ENCODE measurements at places on chromosomes 6 and 20.

GRCh38 chr6:37637562-37638413 is 59.9 kb downstream of the MDGA1 start:
- DNase-seq = no peak

DNA sequence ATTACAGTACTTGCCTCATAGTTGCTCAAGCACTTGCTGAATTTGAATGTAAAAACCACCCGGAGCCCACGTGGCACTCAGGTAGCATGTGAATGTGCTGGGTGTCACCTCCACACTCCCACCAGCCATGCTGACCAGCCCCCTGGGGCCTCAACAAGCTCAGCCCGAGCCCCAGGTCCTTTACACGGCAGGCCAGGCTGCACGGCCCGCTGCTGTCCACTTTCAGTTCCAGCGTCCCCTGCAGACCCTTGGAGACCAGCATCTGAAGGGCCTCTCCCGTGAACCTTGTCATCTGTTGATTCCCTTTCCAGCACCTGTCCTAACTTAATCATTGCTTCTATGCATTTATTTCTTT is 33.3 kb upstream of the ZBP1 start:
- no peak for DNase-seq

DNA sequence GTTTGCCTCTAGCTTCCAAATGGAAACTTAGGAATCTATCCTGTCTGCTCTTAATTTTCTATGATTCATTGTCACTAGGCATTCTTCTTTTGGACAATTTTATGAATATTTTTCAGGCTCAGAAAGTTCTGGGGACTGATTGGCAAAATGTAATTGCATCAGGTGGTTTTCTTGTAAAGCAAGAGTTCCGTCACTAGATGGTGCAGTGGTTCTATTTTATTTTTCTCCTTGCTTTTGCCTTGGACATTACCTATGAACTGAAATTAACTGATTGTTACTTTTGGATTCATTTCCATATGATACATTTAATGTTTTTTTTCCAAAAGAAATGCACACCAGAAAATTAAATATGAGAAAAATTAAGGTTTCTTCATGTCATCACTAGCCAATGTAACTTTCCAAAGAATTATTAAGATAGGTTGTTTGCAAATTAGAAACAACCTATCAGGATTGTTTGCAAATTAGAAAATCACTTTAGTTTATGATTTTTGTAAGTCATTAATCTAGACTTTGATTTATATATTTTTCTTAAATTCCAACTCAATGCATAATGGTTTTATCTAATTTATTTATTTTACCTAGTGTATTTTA is 48.0 kb downstream of the TMEM170B start:
- DNase-seq = no peak

DNA sequence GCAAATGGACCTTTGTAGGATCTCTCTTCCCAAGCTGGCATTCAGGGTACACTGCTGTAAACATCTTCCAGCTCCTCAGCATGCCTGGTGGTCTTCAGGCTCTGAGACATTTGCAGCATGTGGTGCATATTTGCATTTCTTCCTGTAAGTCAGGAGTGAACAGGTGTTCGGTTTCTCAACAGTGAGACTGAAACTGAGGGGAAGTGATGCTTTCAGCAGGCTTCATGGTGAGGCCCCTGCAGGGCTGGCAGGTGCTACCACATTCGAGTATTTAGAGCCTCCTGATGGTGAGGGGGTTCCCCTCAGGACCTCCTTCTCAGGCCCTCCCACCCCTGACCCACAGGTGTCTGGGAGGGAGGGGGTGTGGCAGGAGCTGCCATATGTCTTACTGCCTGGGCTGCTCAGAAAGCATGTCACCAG is 15.1 kb downstream of the MYBL2 start:
- no peak for DNase-seq

- DNase-seq = no peak
Observed at GRCh38 chr6:67615796-67616195, 1019.3 kb upstream of the ADGRB3 start.

DNA sequence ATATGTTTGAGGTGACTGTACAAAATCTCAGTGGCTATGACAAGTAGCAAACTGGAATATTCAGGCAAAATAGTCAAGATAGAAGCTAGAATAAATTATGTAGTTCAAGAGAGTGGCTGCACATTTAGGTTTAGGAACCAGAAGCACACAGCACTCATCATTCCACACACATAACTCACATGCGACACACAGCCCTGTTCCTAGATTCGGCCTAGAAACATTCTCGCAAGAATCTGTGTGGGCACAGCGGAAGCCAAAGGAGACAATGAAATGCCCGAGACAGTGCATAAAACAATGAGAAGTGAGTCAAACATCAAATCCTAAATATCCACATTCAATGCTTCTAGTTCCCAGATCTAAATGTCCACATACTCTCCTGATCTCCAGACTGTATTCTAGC is 9.5 kb upstream of the SUPT3H start:
- DNase-seq = no peak

- DNase-seq = no peak
Observed at GRCh38 chr6:159833997-159834603, 34.0 kb downstream of the PNLDC1 start.

DNA sequence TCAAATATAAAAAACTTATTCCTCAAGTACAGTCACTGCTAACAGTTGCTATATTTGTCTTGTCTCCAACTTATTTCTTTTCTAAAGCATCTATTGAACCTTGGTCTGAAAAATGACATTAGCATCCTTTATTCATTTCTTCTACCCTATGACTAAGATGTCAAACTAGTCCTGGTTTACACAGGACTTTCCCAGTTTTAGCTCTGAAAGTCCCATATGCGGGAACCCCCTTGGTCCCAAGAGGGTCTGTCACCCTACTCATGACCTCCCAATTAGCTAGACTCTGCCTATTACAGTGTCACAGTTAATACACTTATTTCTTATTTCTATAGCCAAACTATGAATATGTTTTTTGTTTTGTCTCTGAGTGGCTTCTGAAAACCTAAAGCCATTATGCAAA is 37.1 kb downstream of the PLEKHG1 start:
- no peak for DNase-seq

- no peak for DNase-seq
Observed at GRCh38 chr6:35967076-35967774, 46.3 kb upstream of the SRPK1 start.

- DNase-seq = no peak
Observed at GRCh38 chr6:159494586-159494972, 198.5 kb downstream of the SOD2 start.

DNA sequence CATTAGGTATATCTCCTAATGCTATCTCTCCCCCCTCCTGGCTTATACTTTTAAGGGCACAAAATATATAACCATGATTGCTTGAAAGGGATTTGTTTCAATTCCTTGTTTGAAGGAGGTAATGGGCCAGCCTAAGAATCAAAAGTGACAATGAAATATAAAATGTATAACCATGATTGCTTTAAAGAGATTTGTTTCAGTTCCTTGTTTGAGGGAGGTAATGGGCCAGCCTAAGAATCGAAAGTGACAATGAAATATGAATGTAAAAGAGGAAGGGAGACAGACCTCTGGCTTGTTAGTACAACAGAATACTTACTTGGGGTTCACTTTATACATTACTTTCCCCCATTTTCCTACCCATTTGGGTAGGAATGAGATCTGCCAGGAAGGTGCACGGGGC is 55.5 kb downstream of the FOXC1 start:
- DNase-seq = no peak

DNA sequence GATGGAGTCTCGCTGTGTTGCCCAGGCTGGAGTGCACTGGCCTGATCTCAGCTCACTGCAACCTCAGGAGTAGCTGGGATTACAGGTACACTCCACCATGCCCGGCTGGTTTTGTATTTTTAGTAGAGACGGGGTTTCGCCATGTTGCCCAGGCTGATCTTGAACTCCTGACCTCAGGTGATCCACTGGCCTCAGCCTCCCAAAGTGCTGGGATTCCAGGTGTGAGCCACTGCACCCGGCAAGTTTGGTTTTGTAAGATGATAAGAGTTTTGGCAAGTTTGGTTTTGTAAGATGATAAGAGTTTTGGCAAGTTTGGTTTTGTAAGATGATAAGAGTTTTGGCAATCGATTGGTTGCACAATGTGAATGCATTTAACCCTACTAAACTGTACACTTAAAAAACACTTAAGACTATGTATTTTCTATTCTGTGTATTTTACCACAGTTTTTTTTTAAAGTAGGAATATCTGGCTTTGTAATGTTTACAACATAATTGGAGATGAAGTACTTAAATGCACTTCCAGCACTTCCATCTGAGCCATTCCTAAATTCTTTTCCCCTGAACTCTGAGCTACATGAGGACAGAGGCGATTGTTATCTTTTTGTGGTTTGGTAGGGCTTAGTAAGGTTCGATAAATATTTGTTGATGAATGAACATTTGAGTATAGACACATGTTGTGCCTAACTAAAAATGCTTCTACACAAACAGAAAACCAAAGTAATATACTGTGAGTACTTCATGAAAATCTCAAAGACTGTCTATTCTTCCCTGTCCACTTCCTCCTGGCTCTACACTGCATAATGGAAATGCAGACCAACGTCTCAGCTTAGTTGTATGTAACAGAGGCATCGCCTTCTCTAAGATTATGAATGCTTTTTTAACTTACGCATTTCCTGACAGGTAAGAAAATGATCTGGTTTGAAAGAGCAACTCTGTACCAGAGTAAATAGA is 18.8 kb downstream of the SAMHD1 start:
- DNase-seq = no peak

GRCh38 chr20:62336775-62337557 is 30.1 kb downstream of the LAMA5 start:
- no peak for DNase-seq

DNA sequence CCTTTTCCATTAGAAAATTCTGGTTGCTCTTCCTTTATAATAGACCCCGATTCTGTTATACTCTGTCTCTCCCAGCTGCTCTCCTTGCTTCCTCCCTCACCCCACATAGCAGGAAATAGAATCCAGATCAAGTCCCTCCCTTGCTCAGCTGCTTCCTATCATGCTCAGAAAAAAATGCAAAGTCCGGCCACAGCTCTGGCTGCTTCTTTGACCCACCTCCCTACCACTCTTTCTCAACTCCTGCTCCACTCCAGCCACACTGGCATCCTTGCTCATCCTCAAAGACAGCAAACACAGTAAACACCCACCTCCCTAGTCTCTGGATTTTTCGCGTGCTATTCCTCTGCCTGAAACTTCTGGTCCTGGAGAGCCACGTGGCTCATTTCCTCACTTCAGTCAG is 9.1 kb upstream of the SLC22A16 start:
- DNase-seq = no peak

- DNase-seq = no peak
Observed at GRCh38 chr6:109791301-109791700, 100.2 kb downstream of the FIG4 start.

DNA sequence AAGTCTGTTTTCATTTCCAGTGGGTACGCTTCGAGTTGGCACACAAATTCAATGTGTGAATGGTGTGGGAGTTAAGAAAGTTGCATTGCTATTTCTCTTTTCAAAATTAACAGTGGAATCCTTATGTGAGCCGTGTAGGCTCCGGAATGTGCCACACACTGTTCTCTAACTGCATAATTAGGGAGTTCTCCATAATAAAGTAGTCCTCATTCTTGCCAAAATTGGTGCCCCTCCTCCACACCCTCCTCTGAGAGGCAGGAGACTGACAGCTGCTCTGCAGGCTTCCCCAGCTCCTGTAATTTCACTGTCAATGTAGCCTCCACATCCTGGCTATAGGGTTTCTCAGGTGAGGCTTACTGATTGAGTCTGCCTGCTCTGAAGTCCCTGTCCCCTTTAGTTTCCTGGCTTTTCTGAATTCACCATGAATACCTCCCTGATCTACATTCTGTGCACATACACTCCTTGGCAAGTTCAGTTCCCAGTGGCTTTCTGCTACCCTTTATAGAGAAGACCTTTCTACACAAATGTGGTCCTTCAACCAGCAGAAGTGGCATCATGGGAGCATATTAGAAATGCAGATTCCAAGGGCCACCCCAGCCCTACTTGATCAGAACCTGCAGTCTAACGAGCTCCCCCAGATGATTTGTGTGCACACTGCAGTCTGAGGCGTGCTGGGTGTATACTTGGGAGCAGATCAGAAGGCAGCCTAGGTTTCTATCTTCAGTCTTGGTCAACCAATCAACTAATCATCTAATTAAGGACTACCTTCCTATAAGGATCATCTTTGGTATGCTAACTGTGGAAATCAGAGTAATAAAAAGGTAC is 19.9 kb upstream of the CCN6 start:
- DNase-seq = no peak

DNA sequence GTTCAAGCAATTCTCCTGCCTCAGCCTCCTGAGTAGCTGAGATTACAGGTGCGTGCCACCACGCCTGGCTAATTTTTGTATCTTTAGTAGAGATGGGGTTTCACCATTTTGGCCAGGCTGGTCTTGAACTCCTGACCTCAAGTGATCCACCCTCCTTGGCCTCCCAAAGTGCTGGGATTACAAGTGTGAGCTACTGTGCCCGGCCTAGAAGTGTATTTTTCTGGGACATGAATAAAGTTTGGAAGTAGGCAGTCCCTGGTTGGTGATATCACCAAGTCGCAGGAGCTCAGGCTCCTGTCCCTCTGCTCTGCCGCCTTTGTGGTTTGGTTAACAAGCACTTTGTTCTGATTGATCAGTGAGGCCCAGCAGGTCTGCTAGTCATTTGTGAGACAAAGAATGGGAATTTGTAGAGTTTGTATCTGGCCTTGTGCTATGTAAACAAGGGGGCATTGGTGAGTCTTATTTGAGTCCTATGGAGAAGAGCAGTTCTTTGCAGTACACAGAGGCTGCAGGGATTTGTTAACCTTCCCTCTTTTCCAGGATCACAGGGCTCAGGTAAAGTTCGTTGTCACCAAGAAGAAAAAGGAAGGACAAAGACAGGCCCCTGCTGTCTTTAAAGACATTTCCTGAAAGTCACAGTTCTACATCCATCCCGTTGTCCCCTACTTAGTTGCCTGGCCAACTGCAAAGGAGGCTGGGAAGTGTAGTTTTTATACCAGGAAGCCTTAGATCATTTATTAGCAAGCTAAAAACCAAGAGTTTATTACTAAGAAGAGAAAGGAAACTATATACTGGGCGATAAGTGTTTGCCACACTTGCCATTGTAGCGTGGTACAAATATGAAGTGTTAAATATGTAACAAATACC is 13.1 kb downstream of the MTHFD1L start:
- no peak for DNase-seq

- no peak for DNase-seq
Observed at GRCh38 chr6:47254906-47255305, 54.8 kb downstream of the TNFRSF21 start.

- DNase-seq = no peak
Observed at GRCh38 chr6:125165256-125165655, 11.7 kb downstream of the TPD52L1 start.
